ENCODE measurements at places on chromosomes 11 and 22.

DNA sequence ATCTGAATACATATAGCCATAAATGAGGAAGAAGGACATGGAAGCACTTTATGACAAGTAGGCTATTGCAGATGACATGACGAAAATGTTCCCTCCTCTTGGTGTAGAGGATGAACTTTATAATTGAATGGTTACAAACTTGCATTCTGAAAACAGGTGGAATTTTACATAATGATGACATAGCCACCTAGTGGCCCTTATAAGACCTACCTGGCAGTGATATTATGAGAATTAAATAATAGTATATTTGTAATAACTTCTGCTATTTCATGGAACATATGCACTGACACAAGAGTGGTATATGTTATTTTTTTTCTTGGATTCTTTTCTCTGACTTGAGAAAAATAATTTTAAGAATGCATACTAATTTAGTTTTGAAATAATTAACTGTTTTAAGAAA is 22.9 kb downstream of the TRIM22 start:
- DNase-seq, result peak; percentile 5
- no peak overlapping the region for H3K27ac ChIP-seq
- H3K27me3 ChIP-seq, result no peaks in the 10 kb centered on the region
- no peak overlapping the region for H3K4me3 ChIP-seq
- peaks cover 8% of the 10 kb centered on the region for H3K36me3 ChIP-seq
- H3K4me1 ChIP-seq, result no peaks in the 10 kb centered on the region

- H3K36me3 ChIP-seq, result no peaks in the 10 kb centered on the region
- H3K27me3 ChIP-seq, result peaks cover 21% of the 10 kb centered on the region
- DNase-seq, result peak; percentile 44
- H3K4me3 ChIP-seq, result peak overlapping the region; percentile 48
- H3K4me1 ChIP-seq, result peaks cover 4% of the 10 kb centered on the region
Measured at GRCh38 chr11:11620921-11621572, 758 bp downstream of the GALNT18 start.

GRCh38 chr22:46675938-46676337 is 55.8 kb downstream of the GRAMD4 start:
- H3K27me3 ChIP-seq, result no peaks in the 10 kb centered on the region
- H3K27ac ChIP-seq, result no peak overlapping the region

- H3K27ac ChIP-seq, result no peak overlapping the region
- DNase-seq, result peak; percentile 41
- peaks cover 7% of the 10 kb centered on the region for H3K4me1 ChIP-seq
- H3K36me3 ChIP-seq, result peaks cover 12% of the 10 kb centered on the region
Measured at GRCh38 chr22:39530692-39531331, 1.7 kb downstream of the RPS19BP1 start.

DNA sequence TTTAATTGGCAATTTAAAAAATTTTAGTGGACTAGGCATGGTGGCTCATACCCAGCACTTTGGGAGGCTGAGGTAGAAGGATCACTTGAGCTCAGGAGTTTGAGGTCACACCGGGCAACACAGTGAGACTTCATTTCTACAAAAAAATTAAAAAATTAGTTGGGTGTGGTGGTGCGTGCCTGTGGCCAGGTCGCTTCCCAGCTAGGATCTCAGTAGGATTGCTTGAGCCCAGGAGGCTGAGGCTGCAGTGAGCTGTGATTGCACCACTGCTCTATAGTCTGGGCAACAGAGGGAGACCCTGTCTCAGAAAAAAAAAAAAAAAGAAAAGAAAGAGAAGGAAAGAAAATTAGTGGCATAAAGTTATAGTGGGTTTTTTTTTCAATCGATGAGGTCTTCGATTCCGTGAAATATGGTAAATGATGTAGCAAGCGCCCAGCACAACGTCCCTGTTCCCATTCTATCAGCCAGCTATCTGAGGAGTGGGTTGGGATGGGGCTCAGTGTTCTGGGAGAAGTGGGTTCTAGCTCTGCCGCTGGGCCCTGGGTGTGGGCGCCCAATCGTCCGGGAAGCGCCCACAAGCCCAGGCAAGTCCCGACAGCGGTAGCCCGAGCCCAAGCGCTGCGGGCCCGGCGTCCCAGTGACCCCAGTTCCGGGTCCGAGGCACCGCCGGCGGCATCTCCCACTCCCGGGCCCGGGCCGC is 1.4 kb downstream of the FOSL1 start:
- peak overlapping the region; percentile 98 for H3K4me3 ChIP-seq
- H3K36me3 ChIP-seq, result peaks cover 27% of the 10 kb centered on the region
- H3K4me1 ChIP-seq, result peaks cover 41% of the 10 kb centered on the region

DNA sequence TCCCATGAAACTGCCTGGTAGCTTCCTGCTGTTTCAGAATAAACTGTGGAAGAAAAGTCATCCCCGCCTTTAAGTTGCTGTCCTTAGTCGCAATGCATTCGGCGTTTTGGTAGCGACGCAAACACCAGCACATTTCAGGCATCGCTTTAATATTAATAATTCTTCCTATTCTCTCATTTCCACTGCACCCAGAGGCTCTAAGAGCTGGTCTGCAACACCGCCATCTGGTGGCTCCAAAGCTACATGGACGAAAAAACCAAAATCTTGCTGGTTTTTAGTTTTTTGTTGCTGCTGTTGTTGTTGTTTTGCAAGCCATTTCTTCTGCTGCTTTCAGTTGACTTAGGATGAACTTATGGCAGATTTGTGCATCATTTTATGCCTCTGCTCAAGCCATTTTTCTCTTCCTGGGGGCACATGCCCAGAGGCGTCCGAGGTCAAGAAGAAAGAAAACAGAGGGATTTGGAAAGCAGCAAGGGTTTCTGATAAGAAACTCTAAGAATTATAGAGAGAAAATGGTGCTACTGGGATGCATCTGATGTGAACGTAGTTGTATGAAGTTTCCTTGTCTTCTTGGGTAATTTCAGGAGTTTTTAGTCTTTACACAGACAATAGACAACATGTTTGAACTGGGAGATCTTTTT is 345.4 kb upstream of the KIRREL3 start:
- H3K36me3 ChIP-seq, result no peaks in the 10 kb centered on the region
- H3K4me3 ChIP-seq, result no peak overlapping the region
- no peaks in the 10 kb centered on the region for H3K4me1 ChIP-seq
- H3K27me3 ChIP-seq, result no peaks in the 10 kb centered on the region

GRCh38 chr11:131977854-131978253 is 607.4 kb downstream of the NTM start:
- H3K27me3 ChIP-seq, result no peaks in the 10 kb centered on the region
- DNase-seq, result peak; percentile 77
- H3K4me1 ChIP-seq, result no peaks in the 10 kb centered on the region
- H3K4me3 ChIP-seq, result no peak overlapping the region
- no peak overlapping the region for H3K27ac ChIP-seq

DNA sequence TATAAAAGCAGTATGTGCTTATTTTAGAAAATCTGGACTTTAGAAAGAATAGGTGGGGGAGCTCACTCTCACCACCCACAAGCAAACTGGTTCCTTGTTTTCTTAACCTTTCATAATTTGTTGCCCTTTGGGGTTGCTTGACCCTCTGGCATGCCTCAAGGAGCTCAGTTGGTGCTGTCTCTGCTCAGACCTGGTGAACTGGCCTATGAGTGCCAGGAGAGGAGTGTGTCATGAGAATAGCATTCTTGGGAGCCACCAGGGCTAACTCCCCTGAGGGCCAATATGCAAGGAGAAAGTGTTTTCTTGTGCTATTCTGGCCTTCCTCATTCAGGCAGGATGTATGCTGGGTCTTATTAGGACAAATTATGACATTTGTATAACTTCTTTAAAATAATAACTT is 21.0 kb upstream of the AMOTL1 start:
- no peaks in the 10 kb centered on the region for H3K27me3 ChIP-seq
- H3K4me1 ChIP-seq, result peaks cover 11% of the 10 kb centered on the region
- no peak overlapping the region for H3K27ac ChIP-seq
- DNase-seq, result no peak

DNA sequence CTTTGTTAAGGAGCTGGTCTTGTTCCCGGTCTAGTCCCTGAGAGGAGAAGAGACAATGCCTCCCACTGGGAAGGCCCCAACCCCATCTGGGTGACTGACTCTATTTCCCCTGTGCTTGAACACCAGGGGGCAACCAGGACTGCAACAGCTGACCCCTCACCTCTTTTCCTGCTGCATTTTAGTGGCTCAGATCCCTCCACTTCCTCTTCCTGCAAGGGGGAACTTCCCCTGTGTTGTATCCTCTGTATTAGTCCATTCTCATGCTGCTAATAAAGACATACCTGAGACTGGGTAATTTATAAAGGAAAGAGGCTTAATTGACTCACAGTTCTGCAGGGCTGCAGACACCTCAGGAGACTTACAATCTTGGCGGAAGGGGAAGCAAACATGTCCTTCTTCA is 84.3 kb upstream of the LMO1 start:
- H3K36me3 ChIP-seq, result no peaks in the 10 kb centered on the region
- no peaks in the 10 kb centered on the region for H3K4me1 ChIP-seq
- no peak for DNase-seq
- H3K4me3 ChIP-seq, result no peak overlapping the region
- H3K27me3 ChIP-seq, result peaks cover 14% of the 10 kb centered on the region
- no peak overlapping the region for H3K27ac ChIP-seq

DNA sequence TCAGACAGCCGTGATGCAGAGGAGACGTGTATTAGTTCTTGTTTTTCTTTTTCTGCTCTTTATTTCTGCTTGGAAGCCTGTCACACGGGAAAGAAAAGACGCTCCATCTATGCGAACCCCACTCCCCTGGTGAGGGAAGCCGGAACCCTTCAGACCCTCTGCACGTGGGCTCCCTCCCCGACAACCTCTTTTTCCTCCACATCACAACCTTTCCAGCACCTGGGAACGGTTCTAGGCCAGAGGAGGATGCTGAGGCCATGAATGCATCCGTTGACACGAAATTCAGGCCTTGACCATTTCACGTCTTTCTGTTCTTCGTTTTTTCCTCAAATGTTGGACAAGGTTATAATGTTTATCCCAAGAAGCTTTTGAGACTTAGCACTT is 85.3 kb upstream of the WNT7B start:
- peaks cover 3% of the 10 kb centered on the region for H3K36me3 ChIP-seq
- no peaks in the 10 kb centered on the region for H3K27me3 ChIP-seq
- no peak for DNase-seq
- H3K4me3 ChIP-seq, result no peak overlapping the region
- peaks cover 10% of the 10 kb centered on the region for H3K4me1 ChIP-seq

DNA sequence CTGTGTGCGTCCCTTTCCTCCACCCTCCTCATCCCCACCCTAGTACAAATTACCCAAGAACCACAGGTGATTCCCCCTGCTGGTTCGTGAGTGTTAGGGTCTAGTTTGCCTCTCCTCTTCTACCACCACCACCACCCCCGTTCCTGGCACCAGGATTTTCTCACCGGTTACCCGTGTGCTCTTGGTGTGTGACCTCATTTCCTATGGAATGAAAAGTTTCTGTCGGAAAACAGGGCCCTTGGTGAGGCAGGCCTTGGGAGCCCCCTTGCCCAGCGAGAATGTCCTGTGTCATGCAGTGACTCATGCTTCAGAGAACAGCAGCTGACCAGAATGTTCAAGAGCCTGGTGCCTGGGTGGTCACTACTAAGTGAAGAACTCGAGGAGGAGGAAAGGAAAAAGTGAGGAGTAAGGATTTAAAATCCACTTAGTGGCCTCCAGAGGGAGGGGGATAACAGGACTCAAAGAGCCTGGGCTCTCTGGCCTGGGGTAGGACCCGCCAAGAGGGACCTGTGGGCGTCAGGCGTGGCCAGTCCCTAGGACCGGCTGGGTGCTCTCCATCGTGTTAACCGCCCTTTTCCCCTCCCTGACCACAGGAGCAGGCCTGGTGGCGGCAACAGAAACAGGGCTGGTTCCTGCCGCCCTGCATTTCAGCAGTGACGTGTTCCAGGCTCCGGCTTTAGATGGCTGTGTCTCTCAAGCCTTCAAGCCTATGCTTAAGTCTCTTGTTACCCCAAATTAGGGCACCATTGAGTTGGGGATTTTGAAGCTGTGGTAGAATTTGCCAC is 30.2 kb downstream of the C22orf31 start:
- peak overlapping the region; percentile 87 for H3K27ac ChIP-seq
- no peaks in the 10 kb centered on the region for H3K27me3 ChIP-seq
- H3K4me1 ChIP-seq, result peaks cover 18% of the 10 kb centered on the region
- peak overlapping the region; percentile 10 for H3K4me3 ChIP-seq
- DNase-seq, result peak; percentile 98

DNA sequence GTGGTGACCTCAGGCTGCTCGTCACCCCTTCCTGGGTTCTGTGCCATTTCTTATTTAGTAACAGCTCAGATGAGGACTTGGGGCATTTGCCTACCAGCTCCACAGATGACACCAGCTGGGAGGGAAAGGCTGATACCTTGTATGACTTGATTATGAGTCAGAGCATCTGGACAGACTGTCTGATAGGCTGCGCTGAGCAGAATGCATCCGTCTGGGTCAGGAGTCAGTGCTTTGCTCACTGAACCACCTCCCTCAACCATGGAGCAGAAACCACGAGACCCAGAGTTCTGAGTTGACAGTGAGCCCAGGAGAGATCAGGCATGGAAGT is 6.8 kb downstream of the ST14 start:
- H3K27ac ChIP-seq, result peak overlapping the region; percentile 12
- H3K27me3 ChIP-seq, result peaks cover 16% of the 10 kb centered on the region
- H3K36me3 ChIP-seq, result no peaks in the 10 kb centered on the region
- no peak overlapping the region for H3K4me3 ChIP-seq

GRCh38 chr11:72223615-72224563 is 678 bp upstream of the INPPL1 start:
- peak overlapping the region; percentile 96 for H3K27ac ChIP-seq
- DNase-seq, result peak; percentile 56
- H3K4me1 ChIP-seq, result peaks cover 6% of the 10 kb centered on the region
- H3K4me3 ChIP-seq, result peak overlapping the region; percentile 98

GRCh38 chr11:129048911-129049310 is 106.2 kb upstream of the TP53AIP1 start:
- no peak overlapping the region for H3K4me3 ChIP-seq
- no peaks in the 10 kb centered on the region for H3K4me1 ChIP-seq
- no peaks in the 10 kb centered on the region for H3K27me3 ChIP-seq
- no peak overlapping the region for H3K27ac ChIP-seq

- H3K36me3 ChIP-seq, result no peaks in the 10 kb centered on the region
- DNase-seq, result no peak
- no peaks in the 10 kb centered on the region for H3K27me3 ChIP-seq
- no peak overlapping the region for H3K4me3 ChIP-seq
- no peak overlapping the region for H3K27ac ChIP-seq
- H3K4me1 ChIP-seq, result peaks cover 28% of the 10 kb centered on the region
Measured at GRCh38 chr11:69294571-69295078, 670 bp downstream of the MYEOV start.

DNA sequence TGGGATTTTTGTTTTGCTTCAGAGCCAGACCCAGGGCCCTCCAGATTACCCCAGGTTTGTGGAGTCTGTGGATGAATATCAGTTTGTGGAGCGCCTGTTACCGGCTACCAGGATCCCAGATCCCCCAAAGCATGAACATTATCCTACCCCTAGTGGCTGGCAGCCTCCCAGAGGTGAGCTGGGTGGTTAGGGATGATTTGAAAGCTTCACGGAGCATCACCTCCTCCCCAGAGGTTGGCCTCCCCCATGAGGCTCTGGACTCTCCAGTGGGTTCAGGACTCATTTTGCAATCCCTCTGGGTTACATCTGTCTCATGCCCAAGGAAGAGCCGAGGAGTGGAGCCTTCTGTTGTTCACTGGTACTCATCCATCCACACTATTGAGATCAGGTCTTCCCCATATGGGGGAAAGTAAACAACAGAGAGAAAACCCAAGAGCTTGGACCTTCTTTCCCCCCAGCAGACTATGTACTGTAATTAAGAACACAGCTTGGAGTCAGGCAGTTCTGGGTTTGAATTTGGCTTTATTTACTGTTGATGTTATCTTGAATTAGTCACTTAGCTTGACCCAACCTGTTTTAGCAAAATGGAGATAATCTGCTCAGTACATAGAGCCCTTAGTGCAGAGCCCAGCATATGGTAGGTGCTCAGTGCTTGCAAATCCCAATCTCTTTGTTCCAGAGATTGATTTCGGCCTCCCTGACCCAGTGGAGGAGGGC is 2.5 kb downstream of the MRPL49 start:
- H3K36me3 ChIP-seq, result peaks cover 59% of the 10 kb centered on the region
- no peak overlapping the region for H3K4me3 ChIP-seq
- no peaks in the 10 kb centered on the region for H3K27me3 ChIP-seq
